ENCODE measurements at places on chromosomes 11 and 22. TPM values are rescaled to one million over a fixed set of nuclear protein-coding genes. Genes with fewer than 3 reads are reported as not detected.

The CHRM1 gene
- total RNA-seq, result not detected

The RELT gene
- total RNA-seq, result 15.8 TPM

The MPPED1 gene
- total RNA-seq, result not detected

The LSP1 gene
- 46.4 TPM for total RNA-seq

The YAP1 gene
- 135 TPM for total RNA-seq

The OR51E2 gene
- not detected for total RNA-seq

The MYH9 gene
- total RNA-seq, result 673 TPM

The RIMBP3B gene
- 0.06 TPM for total RNA-seq

The MRGPRE gene
- total RNA-seq, result not detected

The HSPB2 gene
- 17.1 TPM for total RNA-seq

The HEPHL1 gene
- total RNA-seq, result not detected

The CHRDL2 gene
- 0.67 TPM for total RNA-seq

The OVOL1 gene
- not detected for total RNA-seq

The MCAM gene
- 550 TPM for total RNA-seq

The SLC6A5 gene
- not detected for total RNA-seq

The CLTCL1 gene
- total RNA-seq, result 10.9 TPM

The UPB1 gene
- total RNA-seq, result 0.32 TPM

The HTR3A gene
- total RNA-seq, result not detected

The SYT7 gene
- 2.4 TPM for total RNA-seq

The IGF2 gene
- total RNA-seq, result 148 TPM

The FAU gene
- total RNA-seq, result 617 TPM

The PPARA gene
- total RNA-seq, result 37.6 TPM

The PKDREJ gene
- total RNA-seq, result not detected

The TRMT2A gene
- 49.2 TPM for total RNA-seq

The OR5I1 gene
- not detected for total RNA-seq

The CD6 gene
- 0.87 TPM for total RNA-seq

The H19 gene
- total RNA-seq, result 292 TPM

The CFAP300 gene
- 3.0 TPM for total RNA-seq

The PAX6 gene
- 0.32 TPM for total RNA-seq

The SYCE3 gene
- total RNA-seq, result not detected

The LGALS1 gene
- total RNA-seq, result 1,964 TPM

The ACTN3 gene
- 0.10 TPM for total RNA-seq

The CNTN5 gene
- total RNA-seq, result not detected

The TSGA10IP gene
- total RNA-seq, result not detected

The HPS5 gene
- total RNA-seq, result 26.4 TPM

The IGSF9B gene
- 3.0 TPM for total RNA-seq

The OR6A2 gene
- total RNA-seq, result 0.35 TPM

The ARHGEF17 gene
- 49.8 TPM for total RNA-seq

The EXPH5 gene
- total RNA-seq, result 0.87 TPM

The OSBPL5 gene
- 41.4 TPM for total RNA-seq

The CCDC157 gene
- 0.77 TPM for total RNA-seq

The LARGE2 gene
- total RNA-seq, result not detected

The IFITM10 gene
- 1.5 TPM for total RNA-seq

The DRD2 gene
- not detected for total RNA-seq

The KDELR3 gene
- total RNA-seq, result 19.0 TPM

The NCF4 gene
- 51.0 TPM for total RNA-seq

The ELFN2 gene
- total RNA-seq, result not detected

The TMEM109 gene
- 116 TPM for total RNA-seq

The BEST1 gene
- total RNA-seq, result 13.2 TPM

The BUD13 gene
- total RNA-seq, result 13.4 TPM

The GDPD4 gene
- total RNA-seq, result not detected

The OR52E8 gene
- not detected for total RNA-seq

The TRIM6 gene
- 1.4 TPM for total RNA-seq

The PAK1 gene
- total RNA-seq, result 27.4 TPM

The TTC36 gene
- total RNA-seq, result not detected

The NLRP14 gene
- not detected for total RNA-seq

The PEX16 gene
- total RNA-seq, result 21.5 TPM
